H7 (cell line): ENCODE measurements at places on chromosomes 1 and 21. TPM values are rescaled to one million over a fixed set of nuclear protein-coding genes. Genes with fewer than 3 reads are reported as not detected.

Gene COL8A2
- total RNA-seq: 1.6 TPM in 2 replicates

Gene ZCCHC17
- total RNA-seq: 83.9 and 88.3 TPM in 2 replicates

DNA sequence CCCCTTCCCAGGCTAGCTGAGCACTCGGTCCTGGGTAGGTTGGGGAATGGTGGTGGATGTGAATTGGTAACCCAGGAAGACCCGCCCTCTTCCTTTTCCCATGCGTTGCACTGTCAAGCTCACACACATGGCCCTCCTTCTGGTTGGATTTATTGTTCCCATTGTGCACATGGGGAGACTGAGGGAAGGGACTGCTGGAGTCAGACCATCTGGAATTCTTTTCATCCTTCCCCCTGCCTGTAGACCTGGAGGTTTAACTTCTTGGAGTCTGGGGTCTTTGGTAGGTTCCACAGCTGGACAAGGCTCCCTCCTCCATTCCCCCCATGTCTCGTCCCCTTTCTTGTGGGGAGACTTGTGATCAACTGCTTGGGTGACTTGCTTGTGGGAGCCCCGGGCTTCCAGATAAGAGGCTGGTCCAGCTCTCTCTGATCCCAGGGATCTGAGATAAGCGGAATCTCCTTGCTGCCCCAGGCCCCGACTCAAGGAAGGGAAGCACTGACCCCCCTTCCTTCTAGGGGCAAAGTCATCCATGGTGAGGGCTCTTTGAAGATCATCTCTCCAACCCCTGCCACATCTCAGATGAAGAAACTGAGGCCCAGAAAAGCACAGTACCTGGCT, 55.7 kb upstream of the SYNC start:
- no peak for DNase-seq

Gene LEMD1
- total RNA-seq: 19.4 and 25.1 TPM in 2 replicates

- no peak for DNase-seq
These were observed 194.6 kb upstream of the SAMSN1 start for GRCh38 chr21:14740692-14741091.

Gene CFAP141
- not detected in 2 replicates for total RNA-seq

Gene AADACL4
- not detected in 2 replicates for total RNA-seq

DNA sequence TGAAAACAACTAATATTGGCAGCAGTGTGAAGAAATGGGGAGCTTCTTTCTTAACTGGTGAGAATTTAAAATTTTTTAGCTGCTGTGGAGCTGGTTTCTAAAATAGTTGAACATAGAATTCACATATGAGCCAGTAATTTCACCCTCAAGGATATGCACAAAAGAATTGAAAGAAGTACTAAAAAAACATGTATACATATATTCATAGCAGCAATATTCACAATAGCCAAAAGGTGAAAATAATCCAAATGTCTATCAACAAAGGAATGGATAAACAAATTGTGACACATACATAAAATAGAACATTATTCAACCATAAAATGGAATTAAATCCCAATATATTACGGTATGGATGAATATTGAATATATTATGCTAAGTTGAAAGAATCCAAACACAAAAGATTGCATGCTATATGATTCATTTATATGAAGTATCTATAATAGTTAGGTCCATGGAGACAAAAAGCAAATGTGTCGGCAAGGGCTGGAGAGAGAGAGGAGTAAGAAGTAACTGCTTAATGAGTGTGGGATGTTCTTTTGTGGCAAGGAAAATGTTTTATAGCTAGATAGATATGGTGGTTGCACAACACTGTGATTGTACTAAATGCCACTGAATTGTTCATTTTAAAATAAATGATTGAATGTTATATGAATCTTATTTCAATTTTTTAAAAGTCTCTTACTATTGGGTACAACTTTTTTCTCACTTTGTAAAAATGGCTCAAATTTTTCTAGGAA, 14.8 kb upstream of the COL11A1 start:
- no peak for DNase-seq
